ENCODE measurements at places on chromosomes 13 and 19.
A peak's percentile ranks its signal among the peaks of the same experiment; 100 is the strongest.

GRCh38 chr19:48770266-48770665 lies 14.9 kb downstream of the FGF21 start:
- no peak for DNase-seq

GRCh38 chr19:37999309-38000213 lies 92.6 kb downstream of the SIPA1L3 start:
- DNase-seq, result no peak

- DNase-seq, result no peak
Measured at GRCh38 chr19:48500830-48501493, 10.7 kb downstream of the LMTK3 start.

DNA sequence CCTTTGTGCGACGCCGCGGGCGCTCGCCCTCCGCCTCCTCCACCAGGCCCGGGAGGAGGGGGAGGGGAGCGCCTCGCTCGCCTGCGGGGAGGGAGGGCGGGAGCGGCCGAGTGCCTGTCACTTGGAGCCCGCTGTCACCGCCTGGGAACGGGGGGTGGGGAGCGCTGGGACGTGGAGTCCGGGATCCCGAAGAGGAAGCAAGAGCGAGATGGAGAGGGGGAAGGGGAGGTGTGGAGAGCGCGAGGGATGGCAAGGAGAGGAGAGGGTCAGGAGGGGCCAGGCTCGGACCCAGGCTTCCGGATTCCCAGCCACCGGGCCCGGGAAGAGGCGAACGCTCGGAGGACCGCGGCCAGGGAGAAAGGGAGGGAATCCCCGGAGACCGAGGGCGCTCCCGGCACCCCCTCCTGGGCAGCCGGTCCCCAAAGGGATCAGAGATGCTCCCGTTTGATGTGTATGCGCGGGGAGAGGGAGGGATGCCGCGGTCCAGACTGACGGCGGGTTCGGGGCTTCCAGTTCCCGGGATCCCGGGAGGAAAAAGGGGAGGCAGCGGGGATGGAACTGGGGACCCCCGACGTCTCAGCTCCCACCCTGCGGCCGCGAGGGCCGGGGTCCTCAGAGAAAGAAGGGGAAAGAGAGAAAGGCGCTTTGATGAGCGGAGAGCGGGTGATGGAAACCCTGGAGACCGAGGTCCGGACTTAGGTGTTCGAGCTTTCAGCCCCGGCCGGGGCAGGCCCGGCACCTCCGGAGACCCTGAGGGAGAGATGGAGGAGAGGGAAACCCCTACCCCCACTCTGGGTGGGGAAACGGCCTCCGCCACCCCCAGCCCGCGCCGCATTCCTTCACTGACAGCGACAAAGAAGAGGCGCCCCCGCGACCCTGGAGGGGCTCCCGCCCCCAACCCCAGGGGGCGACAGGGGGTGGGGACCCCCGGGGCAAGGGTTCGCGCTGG lies 4.7 kb upstream of the DPF1 start:
- peak; percentile 79 for DNase-seq

GRCh38 chr19:55675661-55676354 lies 782 bp downstream of the EPN1 start:
- no peak for DNase-seq

DNA sequence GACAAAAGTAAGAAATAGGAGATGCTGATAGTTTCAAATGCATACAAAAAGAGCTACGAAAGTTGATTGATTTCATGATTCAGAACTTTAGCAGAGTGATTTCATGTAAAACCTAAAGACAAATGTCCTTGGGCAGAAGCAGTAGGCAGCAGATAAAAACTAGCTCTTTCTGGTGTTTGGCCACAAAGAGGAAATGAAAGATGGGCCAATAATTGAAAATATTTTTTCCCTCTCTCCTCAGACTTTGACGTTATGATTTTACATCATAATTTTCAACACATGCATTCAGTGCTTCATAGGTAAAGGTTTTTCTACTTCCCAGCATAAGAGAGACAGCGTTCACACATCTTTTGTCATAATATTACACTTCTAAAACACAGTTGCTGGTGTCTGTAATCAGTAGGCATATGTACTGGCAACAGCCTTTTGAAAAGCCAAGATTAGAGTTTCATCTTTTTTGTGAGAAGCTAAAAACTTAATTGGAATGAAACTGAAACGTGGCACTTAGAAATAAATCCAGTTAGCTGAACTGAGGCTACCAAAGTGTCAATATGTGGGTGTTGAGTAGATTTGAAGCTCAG lies 9.3 kb downstream of the SCEL start:
- no peak for DNase-seq

DNA sequence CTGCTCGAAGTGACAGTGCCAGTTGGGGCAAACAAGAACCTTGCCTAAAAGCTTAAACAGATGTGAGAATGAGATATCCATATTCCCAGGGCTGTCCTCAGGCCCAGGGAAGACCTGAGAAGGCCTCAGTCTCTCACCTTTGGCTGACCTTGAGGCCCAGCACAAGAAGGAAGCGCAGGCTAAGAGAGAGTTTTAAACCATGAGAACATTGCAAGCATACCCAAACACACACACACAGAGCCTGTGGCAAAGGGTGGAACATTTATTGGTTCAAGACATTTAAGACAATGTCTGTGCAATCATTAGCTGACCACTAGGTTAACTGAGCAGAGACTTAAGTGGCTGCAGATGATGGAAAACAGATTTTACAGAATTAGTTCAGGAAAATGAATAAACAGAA lies 248.2 kb downstream of the NBEA start:
- no peak for DNase-seq

DNA sequence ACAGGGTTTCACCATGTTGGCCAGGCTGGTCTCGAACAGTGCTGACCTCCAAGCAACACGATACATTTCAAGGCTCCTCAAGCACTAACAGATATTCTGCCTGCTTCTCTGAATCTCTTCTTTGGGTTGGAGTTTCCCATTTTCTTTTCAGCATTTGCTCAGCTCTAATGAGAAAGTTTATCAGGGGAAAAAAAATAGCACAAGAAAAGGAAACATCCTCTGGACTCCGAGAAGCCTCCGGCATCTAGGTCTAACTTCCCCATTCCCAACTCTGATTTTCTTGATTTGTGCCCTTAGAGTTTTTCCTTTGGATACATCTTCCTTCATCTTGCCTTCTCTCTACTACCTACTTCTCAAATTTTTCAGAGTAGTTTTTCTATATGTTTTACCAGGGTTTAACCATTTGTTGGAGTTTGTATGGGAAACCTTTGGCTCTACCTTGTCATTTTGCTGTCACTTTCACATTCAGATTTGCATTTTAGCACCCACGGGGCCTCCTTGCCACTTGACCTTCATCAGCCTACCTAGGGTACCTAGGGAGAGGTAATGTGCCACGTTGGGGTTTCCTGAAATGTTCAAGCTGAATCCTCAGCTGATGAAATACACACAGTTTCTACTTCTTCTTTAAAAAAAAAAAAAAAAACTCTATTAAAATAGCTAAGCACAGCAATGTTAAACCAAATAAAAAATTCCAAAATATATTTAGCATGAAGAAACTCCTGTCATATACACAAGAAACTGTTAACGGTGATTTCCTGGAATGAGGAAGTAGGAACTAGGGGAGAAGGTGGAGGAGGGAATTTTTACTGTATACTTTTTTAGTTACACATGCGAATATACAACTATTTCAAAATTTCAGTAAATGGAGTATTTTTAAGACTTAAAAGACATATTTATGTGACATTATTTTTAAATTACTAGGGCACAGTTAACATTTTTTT lies 5.1 kb upstream of the USP12 start:
- DNase-seq, result no peak

GRCh38 chr13:29954082-29955028 lies 103.9 kb upstream of the UBL3 start:
- no peak for DNase-seq

DNA sequence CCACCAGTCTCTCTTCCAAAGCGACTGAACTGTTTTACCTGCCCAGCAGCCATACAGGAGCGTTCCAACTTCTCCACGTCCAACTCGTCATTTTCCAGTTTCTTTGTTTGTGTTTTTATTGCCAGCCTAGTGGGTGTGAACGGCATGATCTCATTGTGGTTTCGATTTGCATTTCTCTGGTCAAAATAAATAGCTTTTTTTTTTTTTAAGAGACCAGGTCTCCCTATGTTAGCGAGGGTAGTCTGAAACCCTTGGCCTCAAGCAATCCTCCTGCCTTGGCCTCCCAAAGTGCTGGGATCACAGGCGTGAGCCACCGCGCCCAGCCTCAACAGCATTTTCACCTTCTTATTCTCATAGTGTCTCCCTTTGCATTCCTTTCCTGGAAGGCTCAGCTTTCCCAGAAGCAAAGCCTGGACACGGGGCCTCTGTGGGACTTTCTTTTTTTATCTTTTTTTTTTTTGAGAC lies 4.2 kb upstream of the JSRP1 start:
- DNase-seq, result peak; percentile 63

DNA sequence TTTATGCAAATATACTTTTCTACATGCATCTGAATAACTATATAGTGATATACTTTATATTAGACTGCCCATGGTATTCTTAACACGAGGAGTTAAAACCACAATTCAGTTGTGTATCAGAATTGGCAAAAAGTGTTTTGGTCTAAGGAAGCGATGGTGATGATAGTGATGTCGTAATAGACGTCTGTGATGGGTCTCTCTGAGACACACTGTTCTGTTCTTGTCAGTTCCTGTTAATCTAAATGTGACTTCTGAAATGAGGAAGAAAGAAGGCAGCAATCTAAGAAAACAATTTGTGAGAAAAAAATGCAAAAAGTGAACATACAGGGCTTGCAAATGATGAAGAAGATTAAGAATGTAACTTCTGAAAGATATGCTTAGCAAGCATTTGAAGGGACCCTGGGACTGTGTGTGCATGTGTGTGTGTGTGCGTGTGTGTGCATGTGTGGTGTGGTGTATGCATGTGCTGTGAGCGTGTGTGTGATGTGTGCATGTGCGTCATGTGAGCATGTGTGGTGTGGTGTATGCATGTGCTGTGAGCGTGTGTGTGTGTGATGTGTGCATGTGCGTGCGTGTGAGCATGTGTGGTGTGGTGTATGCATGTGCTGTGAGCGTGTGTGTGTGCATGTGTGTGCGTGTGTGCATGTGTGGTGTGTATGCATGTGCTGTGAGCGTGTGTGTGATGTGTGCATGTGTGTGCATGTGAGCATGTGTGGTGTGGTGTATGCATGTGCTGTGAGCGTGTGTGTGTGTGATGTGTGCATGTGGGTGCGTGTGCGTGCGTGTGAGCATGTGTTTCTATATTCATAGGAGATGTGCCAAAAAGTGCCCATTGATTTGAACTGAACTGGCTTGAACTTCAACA lies 131.8 kb downstream of the IRS2 start:
- DNase-seq, result no peak

DNA sequence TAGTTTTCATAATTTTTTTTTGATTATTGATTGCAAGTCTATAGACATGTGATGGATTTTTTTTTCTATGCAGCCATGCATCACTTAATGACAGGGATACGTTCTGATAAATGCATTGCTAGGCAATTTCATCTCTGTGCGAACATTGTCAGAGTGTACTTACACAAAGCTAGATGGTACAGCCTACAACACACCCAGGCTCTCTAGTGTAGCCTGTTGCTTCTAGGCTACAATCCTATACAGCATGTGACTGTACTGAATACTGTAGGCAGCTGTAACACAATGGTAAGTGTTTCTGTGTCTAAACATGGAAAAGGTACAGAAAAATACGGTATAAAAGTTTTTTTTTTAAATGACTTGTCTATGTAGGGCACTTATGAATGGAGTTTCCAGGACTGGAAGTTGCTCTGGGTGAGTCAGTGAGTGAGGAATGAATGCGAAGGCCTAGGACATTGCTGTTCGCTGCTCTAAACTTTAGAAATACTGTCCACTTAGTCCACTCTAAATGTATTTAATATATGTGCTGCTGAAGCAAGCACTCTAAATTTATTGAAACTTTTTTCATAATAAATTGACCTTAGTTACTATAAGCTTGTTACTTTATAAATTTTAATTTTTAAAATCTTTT lies 20.3 kb downstream of the SPATA13 start:
- no peak for DNase-seq

DNA sequence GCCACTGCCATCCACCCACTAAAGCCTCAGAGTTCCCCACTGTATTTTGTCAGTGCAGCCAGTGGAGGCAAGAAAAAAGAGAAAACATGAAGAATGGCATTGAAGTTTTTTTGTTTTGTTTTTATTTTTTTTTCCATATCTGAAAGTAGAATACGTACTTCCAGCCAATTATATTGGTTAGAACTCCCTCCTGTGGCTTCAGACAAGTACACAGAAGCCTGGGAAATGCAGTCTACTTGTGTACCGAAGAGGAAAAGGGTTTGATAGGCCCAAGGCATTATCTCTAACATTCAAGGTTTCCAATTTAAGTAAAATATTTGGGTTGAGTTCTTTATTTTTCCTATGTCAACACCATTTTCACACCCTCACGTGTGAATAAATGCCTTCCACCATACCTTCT lies 696.2 kb upstream of the GPC6 start:
- DNase-seq, result peak; percentile 2

- DNase-seq, result no peak
Measured at GRCh38 chr13:65342541-65343337, 1887.4 kb downstream of the PCDH9 start.

GRCh38 chr19:514166-514663 lies 6.9 kb downstream of the TPGS1 start:
- no peak for DNase-seq

- no peak for DNase-seq
Measured at GRCh38 chr19:56101095-56101494, 20.0 kb downstream of the ZNF787 start.

GRCh38 chr13:24670961-24671381 lies 9.2 kb upstream of the ATP12A start:
- peak; percentile 70 for DNase-seq

- no peak for DNase-seq
Measured at GRCh38 chr13:44605721-44606120, 29.6 kb upstream of the TSC22D1 start.

Measured in DMS53 (cell line).